ENCODE measurements at places on chromosomes 16 and 17.

GRCh38 chr17:41307647-41308046, 1.5 kb downstream of the KRTAP16-1 start:
- no peak for DNase-seq

DNA sequence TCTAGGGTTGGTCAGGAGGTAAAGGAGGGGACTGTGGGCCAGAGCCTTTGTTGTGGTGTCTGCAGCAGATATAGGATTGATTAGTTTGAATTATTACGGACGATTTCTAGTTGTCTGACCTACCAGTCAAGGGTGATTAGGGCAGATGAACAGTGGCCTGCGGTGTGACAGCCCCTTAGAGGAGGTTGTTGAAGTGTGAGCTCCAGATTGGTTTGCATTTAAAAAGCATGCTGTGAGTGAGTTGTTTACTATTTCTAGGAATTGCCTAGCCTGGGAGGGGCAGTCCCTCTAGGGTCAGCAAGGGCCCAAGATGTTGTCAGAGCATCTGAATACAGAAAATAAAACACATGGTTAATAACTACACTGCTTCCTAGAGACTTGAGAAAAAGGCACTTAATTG, 108.8 kb downstream of the ARHGAP44 start:
- DNase-seq = no peak

DNA sequence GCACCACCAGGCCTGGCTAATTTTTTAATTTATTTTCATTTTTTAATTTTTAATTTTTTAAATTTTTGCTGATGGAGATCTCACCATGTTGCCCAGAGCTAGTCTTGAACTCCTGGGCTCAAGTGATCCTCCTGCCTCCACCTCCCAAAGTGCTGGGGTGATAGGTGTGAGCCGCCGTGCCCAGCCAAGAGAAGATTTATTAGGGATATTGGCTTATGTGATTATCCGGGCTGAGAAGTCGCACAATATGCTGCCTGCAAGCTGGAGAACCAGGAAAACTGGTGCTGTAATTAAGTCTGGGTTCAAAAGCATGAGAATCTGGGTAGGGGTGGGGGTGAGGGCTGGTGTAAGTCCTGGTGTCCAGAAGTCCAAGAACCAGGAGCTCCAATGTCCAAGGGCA, 2.5 kb upstream of the C16orf90 start:
- DNase-seq = no peak

DNA sequence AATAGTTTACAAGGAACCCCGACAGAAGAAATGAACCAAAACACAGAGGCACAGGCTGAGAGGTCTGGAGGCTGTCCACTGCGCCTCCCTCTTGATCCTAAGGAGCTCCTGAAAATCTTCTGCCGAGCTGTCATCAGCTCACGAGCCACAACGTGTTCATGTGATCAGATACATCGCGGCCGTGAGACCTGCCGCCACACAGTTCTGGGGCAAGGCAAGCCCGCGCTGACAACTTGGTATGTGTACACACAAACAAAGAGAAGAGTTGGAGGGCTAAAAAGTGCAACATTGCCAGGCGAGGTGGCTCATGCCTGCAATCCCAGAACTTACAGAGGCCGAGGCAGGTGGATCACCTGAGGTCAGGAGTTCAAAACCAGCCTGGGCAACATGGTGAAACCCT, 7.6 kb downstream of the EXOC7 start:
- DNase-seq = no peak

DNA sequence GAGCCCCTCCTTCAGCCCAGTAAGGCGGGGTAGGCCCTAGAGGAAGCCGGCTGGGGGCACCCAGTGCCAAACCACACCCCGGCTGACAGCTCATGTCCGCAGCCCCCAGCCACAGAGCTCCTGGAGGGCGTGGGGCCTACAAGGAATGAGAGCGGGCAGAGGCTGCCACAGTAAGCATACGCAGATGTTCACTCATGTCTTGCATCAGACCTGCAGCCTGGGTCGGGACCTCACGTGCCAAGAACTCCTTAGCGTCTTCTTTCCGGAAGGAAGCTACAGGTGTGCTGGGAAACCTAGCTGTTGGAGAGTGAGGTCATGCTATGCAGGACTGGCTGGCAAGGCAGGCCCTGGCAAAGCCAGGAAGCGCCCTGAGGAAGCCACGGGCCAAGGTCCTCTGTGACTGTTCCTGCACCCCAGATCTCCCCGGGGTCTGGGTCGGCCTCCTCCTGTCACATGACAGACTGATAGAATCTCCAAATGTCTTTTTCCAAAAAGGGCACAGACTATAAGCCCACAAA, 1.6 kb downstream of the ZNF598 start:
- no peak for DNase-seq

- no peak for DNase-seq
Measured at GRCh38 chr16:10121897-10122425, 60.3 kb downstream of the GRIN2A start.

DNA sequence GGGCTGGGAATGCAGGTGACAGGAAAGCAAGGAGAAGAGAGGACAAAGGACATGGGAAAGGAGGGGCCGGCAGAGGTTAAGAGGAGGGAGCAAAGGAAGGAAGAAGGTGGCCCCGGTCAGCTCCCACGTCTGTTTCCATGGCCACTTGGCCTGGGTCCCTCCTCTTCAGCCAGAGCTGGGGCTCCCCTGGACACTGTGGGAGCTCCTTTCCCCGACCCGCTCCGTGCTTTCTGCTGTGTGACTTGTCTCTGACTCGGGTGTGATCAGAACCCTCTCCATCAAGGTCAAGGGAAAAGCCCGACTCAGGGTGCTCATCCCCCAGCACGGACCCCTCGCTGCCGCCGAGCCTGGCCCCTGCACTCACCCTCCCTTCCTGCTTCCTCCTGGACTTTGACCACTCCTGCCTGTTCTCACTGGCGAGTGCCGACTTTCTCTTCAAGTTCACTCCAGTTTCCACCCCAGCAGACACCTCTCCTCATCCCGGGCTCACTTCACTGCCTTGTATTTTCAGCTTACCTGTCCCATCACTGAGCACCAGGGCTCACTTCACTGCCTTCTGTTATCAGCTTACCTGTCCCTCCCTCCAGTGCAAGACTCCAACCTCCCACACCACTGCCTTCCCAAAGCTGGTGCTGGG, 61.2 kb downstream of the MEAK7 start:
- DNase-seq = no peak

GRCh38 chr16:22672830-22673210, 141.1 kb upstream of the HS3ST2 start:
- DNase-seq = no peak

GRCh38 chr16:71630808-71631207, 4.8 kb downstream of the MARVELD3 start:
- DNase-seq = no peak

DNA sequence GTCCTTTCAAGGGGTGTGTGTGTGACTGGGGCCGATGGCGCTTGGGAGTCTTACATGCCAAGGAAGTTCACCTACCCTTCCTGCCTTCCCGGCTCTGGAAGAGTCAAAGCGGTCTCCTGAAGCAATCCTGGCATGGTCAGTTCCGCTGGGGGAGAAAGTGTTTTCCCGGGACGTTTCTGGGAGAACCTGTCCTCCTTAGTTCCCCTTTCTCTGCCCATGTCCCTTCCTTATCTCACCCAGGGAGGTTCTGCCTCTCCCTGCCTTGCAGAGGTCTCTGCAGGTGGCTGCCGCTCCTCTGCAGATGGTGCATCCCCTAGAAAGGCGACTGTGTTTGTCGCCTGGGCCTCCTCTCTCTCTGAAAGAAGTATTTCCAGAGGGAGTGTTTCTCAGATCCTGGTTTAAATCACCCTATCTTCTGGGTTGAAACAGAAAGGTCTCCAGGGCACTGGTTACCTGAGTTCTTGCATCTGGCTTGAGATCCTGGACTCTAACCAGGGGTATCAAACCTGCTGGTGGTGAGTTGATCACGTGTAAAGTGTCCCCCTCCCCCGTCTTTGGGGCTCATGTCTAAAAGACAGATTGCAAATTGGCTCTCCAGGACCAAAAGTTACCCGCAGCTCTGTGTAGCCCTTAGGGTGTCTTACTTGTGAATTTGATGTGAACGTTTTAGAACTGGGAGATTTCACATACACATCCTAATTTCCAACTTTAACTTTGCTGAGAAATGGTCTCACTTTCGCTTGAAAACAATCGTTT, 1.9 kb downstream of the PRKCB start:
- DNase-seq = no peak

- no peak for DNase-seq
Measured at GRCh38 chr17:57275071-57275764, 18.9 kb downstream of the MSI2 start.

- DNase-seq = no peak
Measured at GRCh38 chr16:19113577-19114358, at the start of gene ITPRIPL2. Gene ITPRIPL2 (plus strand): TSS chr16:19113964. CDS start chr16:19114462, 498 bp downstream.

DNA sequence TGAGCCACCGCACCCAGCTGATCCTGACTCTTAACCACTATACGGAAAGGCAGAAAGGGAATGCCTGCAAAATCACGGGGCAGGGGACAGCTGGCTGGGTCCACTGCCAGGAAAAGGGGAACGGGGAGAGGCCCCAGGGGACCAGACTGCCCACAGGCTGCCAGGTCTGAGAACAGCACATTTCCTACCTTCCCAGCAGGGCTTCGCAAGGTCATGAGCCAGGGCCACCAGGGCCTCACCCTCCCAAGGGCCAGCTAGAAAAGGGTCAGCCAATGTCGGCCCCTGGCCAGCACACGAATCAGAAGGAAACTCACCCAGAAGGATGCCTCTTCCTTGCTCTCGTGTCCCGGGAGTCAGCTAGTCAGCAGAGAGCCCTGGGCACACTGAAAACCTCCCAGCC, 118.4 kb downstream of the ZNF423 start:
- DNase-seq = no peak

DNA sequence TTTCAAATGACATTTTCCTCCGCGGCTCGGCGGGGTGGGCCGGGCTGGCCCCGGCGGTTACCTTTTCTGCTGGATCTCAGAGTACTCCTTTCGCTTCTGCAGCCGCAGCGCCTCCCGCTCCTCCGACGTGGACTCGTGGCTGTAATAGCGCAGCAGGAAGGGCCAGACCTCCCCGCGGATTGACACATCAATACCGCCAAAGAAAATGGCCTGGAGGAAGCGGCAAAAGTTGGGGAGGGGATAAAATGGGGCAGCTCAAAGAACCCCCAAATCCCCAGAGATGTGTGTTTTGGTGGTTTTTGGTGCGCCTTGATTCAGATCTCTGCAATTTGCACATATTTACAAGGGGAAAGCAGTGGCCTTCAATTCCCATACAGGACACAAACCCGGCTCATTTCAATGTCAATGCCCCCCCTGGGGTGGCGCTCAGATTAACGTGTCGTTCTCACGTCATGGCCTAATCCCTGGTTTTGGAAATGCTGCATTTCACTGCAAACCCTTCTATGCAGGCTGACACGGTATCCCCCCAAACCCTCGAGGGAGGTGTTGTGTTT, 85.9 kb downstream of the TBC1D16 start:
- no peak for DNase-seq

GRCh38 chr16:79411805-79412204, 188.7 kb downstream of the MAF start:
- no peak for DNase-seq

DNA sequence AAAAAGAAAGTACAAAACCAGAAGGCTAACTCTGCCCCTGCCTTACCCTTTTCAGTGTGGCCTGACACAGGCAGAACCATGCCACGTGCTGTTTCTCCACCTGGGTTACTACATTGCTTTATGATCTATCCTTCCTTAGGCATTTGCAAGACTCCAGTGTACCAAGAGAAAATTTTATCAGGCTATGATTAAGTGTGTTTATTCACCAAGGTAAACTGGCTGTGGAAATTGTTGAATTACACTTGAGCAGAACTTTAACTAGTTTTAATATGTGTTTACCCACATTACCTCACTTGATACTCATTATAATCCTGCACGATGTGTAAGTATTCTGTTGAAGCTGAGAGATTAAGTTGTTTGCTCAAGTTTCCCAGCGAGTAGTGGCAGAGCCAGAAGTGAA, 129.7 kb upstream of the MYOCD start:
- no peak for DNase-seq

- no peak for DNase-seq
Measured at GRCh38 chr16:72125635-72126428, 32.2 kb downstream of the DHX38 start.

DNA sequence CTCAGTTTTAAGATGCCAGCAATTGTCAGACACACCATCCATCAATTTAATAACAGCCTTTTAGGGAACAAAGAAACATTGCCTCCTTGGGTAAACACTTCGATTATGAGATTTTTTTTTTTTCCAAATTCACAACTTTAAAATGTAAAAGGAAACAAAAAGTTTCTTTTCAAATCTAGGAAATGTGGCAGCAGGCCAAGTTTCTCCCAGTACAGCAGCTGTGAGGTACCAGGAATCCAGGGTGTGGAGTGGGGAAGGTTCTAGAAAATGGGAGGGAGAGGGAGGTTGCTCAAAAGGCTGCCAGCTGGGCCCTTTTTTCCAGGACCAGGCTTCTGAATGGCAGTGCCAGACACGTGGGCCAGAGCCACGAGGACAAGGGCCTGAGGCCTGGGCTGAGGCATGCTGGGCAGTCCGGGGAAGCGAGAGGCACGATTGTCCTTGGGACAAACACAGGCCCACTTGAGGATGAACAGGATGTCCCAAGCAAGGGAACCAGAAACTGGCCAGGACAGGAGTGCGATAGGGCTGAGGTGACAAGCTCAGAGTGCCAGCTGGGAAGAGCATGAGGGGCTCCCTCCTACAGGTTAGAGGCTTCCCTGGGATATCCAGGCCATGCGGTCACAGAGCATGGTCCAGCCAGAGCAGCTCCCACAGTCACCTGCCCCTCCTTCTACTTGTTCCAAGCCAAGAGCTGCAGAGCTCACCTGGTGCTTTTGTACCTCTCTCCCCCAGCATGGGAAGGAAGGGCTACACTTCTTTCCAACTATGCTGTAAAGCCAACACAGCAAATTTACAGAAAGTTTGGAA, 215.1 kb downstream of the KATNIP start:
- no peak for DNase-seq

- DNase-seq = no peak
Measured at GRCh38 chr16:49631187-49632041, 224.5 kb downstream of the ZNF423 start.

- DNase-seq = no peak
Measured at GRCh38 chr17:2948721-2949468, 114.5 kb downstream of the OR1D5 start.

DNA sequence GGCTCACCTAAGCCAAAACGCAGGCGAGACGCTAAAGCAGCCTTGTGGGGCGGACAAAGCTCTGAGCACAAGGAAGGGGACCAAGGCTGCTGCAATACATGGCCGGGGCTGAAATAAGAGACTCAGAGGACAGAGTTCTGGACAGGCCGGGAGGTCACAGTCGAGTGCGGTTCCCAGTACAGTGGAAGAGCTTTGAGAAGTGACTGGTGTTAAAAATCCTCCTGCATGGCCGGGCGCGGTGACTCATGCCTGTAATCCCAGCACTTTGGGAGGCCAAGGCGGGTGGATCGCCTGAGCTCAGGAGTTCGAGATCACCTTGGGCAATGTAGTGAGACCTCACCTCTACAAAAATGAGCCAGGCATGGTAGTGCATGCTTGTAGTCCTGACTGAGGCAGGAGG, 10.5 kb downstream of the TTYH2 start:
- no peak for DNase-seq

- no peak for DNase-seq
Measured at GRCh38 chr16:82178352-82178751, 8.3 kb upstream of the MPHOSPH6 start.

- no peak for DNase-seq
Measured at GRCh38 chr16:80104401-80104800, 436.4 kb upstream of the DYNLRB2 start.
